Hepatic stellate cell (primary cell): ENCODE measurements at places on chromosomes 4 and X.

DNA sequence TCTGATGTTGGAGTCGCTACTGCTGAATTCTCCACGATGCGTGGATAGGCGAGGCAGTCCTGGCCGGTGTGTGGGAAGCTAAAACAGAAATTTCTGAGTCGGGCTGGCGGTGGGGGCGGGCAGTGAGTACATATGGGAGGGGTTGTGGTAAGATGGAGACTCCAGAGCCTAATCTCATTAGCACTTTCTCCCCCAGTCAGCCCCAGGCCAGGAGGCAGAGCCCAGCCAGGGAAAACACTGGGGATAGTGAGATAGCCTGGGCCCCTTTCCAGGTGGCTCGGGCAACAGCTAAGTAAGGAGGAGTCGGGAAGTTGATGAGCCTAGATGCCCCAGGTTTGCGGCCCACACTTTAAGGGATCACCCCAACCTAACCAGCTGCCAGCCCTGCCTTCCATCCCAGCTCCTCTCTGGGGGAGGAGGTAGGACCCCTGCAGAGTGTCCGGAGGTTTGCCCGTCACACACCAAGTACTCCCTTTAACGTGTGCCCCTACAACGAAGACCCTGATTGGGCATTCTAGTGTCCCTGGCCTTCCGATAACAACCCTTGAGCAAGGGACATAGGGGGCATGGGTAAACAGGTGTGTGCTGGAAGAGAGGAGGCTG, 2.4 kb upstream of the LOC101059915 start:
- no peak for DNase-seq

DNA sequence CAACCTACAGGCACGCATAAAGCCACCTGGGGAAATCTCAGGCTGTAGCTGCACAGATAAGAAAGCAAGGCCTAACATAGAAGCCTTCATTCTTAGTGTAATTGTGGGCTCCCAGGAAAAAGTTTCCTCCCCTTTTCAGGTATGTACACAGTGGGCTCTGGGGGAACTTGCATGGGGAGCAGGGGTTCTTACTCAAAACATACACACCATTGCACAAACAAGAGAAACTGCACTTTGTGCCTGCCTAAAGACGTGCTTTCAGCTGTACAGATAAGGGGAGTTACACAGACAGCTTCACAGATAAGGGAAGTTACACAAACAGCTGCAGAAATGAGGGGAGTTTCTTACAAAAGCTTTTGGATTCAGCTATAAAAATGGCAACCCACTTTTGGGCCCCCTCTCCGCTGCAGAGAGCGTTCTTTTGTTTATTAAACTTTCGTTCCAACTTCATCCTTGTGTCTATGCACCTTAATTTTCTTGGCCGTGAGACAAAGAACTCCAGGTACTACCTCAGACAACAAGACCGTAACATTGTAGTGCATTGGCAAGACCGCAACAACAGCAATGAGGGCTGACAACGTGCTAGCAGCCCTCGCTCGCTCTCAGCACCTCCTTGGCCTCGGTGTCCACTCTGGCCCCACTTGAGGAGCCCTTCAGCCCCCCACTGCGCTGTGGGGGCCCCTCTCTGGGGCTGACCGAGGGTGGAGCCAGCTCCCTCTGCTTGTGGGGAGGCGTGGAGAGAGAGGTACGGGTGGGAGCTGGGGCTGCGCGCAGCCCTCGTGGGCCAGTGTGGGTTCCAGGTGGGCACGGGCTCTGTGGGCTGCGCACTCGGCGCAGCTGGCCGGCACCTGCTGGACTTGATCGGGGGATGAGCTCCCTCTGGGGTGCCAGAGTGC, 317.5 kb downstream of the RAPGEF2 start:
- no peak for DNase-seq

- no peak for DNase-seq
Observed at GRCh38 chrX:10794203-10794630, 173.8 kb upstream of the MID1 start.

DNA sequence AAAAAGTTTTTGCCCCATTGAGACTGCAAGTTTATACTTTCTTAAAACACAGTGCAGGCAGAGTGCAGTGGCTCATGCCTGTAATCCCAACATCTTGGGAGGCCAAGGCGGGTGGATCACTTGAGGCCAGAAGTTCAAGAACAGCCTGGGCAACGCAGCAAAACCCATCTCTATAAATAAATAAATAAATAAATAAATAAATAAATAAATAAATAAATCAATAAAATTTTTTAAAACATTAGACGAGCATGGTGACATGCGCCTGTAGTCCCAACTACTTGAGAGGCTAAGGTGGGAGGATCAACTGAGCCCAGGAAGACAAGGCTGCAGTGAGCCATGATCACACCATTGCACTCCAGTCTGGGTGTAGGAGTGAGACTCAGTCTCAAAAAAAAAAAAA, 213.3 kb downstream of the LRBA start:
- DNase-seq = no peak

GRCh38 chr4:112327965-112328733, 31.0 kb downstream of the ALPK1 start:
- peak; percentile 9 for DNase-seq

- no peak for DNase-seq
Observed at GRCh38 chr4:60809486-60809800, 390.7 kb upstream of the ADGRL3 start.

DNA sequence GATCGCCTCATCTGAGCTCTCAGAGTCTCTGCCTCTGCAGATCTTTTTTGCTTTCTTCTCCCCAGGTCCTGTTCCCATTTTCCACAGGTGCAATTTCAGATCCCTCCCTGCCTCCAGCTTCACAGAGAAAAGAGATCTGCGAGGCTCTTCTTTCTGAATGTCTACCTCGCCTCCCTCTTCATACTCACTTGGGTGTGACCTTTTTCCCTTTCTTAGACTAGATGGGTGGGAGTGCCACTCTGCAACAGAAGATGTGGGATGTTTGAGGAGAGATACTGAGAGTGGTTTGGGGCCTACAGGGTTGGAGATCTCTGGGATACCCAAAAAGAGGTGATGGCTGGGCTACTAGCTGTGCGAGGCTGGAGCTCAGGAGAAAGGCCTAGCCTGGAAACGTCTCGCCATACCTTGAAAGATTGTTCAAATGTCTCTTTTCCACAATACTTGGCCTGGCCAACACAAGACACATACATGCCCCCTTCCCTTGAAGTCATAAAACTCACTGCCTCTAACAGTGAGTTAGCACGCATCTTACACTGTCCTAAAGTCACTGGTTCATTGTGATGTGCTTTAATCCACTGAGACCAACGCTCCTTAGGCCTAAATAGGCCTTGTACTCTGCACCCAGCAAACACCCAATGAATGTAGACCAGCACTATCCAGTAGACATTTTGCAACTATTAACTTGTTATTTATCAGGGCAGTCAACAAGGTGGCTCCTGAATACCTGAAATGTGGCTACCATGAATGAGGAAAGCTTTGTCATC, 33.6 kb downstream of the IRF2 start:
- DNase-seq = no peak

- DNase-seq = no peak
Observed at GRCh38 chrX:100883654-100884053, 9.5 kb upstream of the NOX1 start.

DNA sequence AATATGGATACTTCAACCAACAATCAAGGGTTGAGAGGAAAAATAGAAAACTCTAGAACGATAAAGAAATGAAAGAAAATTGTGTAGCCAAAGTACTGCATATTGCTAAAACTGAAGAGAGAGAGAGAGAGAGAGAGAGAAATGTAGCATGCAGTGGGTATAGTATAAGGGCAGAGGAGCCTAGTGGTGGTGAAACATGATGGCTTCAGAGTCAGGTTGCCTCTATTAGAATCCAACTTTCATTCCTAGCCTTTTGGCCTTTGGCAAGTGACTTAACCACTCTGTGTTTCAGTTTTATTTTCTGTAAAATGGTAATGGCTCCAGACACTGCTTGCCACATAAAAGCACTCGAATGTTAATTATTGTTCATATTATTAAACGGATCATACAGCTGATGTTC, 71.2 kb upstream of the NAF1 start:
- DNase-seq = no peak

DNA sequence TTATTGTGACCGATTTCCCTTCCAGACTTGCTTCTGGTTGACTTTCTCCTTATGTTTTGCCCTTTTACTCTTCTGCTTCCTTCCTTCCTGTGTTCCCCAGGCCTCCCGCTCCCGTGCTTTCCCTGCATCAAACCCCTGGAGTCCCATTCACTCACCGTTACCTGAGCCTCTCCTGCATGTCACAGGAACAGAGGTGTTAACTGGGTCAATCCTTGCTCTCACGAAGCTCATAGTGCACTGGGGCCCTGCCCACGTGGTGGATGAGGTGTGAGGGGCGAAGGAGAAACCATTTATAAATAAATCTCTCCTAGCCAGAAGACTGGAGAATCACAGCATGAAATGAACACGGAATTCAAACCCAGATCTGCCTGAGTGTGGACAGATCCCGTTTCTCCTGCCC, 83.1 kb upstream of the MSX1 start:
- no peak for DNase-seq

GRCh38 chrX:14675500-14675899, 146.2 kb downstream of the GLRA2 start:
- no peak for DNase-seq

DNA sequence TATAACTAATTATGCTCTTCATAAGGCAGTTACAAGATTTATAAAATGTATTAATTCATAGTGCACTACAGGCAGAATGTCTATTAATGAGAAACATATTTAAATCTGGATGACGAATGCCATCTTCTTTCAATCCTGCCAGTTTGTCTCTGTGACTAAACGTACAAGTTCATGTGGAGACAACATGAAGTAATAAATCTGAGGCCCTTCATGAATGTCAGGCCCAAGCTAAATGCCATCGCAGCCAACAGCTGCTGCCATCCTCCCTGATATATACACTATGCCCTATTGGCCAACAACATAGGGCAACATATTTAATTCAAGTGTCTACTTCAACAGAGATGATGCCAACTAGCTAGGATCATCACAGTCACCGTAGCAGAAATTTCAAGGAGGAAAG, 43.7 kb downstream of the TSPAN5 start:
- DNase-seq = no peak

DNA sequence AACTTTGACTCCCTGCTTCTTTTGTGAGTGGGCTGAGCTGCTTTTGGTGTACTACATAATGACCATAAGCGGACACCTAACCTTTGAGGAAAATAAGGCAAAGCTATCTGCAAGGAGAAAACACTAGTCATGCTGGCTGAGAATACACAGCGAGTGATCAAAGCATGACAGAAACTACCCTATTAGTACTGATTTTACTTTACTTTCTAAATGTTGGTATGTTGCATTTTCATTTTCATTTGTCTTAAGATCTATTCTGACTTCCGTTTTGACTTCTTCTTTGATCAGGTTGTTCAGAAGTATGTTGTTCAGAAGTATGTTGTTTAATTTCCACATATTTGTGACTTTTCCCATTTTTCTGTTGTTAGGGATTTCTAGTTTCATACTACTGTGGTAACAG, 361.1 kb downstream of the TRAM1L1 start:
- no peak for DNase-seq

- peak; percentile 24 for DNase-seq
Observed at GRCh38 chr4:169283114-169283509, 12.4 kb upstream of the SH3RF1 start.

- DNase-seq = no peak
Observed at GRCh38 chrX:66050140-66050569, 10.3 kb upstream of the VSIG4 start.

GRCh38 chr4:147823130-147823529, 91.2 kb downstream of the ARHGAP10 start:
- DNase-seq = no peak

GRCh38 chrX:100368167-100368566, 41.9 kb downstream of the PCDH19 start:
- DNase-seq = no peak

DNA sequence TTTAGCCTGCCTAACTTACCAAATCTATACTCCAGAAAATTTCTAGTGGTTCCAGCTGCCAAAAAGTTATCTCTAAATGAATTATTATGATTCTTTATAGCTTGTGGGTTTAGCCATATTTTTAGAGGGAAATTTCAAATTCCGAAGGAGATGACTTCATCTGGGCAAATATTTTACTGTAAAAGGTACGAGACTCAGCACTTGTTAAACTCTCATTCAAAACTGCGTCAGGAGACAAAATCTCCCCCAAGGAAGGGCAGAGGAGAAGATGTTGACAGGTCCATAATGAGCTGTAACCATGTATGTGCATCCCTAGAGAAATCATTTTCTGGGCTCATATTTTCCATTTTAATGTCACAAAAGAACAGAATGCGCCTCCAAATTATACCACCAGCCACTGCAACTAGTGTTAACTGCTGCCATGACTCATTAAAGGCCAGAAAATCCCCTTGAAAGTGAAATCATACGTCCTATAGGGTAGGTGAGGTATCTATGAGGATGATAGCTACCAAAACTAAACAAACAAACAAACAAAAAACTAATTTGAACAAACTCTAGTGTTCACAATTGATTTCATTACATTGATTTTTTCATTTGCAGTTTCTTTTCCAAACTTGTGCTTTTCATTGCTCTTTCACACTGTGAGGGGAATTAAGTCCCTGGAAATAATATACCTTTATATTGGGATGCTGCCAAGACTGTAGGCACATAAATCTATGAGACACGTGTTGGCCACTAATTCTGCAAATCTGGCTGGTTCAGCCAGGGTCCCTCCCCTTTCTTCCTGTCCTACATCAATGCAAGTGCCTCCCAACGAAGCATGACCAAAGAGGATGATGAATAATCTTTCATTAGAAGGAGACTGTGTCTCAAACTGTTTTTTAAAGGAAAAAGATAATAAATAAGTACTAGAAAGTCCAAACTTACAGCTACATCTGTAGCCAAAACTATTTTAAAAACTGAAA, 85.8 kb downstream of the ARHGAP6 start:
- DNase-seq = no peak

DNA sequence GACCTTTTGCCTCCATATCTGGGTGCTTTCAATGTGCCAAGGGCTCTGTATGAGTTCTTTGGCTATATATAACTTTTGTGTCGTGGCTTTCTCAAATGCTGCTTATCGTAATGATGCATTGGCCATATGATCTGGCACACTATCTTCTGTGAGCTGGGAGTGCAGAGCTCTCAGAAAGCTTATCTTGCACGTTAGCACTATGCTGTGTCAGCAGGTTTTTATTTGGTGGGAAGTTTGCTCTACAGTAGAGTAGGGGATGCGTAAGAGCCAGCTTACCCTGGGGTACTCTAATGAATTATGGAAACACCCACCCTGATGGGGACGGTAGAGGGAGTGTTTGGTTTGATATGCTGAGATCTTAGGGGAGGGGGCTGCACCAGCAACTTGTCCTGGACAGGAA, 119.6 kb downstream of the FAAH2 start:
- DNase-seq = no peak

DNA sequence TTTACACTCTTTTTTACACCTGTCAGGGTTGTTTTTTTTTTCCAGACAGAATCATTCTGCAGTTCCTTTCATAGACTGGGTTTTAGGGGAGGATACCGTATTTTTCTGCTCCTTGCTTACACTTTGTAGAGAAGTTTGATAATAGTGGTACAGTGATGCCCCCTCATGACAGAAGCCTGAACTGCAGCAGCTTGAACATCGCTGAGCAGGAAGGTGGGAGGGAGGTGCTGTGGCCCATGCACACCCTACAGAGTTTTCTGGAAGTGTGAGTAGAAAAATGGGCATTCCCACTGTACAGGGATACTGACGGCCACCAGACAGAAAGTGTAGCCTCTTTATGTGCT, 54.5 kb downstream of the RAB40A start:
- peak; percentile 13 for DNase-seq

- DNase-seq = peak; percentile 100
Observed at GRCh38 chr4:148441986-148442831, at the start of gene NR3C2. Gene NR3C2, minus strand, starts transcription at chr4:148442414.
